Kasumi-1 (cell line): ENCODE measurements at places on chromosomes 16 and 17.

DNA sequence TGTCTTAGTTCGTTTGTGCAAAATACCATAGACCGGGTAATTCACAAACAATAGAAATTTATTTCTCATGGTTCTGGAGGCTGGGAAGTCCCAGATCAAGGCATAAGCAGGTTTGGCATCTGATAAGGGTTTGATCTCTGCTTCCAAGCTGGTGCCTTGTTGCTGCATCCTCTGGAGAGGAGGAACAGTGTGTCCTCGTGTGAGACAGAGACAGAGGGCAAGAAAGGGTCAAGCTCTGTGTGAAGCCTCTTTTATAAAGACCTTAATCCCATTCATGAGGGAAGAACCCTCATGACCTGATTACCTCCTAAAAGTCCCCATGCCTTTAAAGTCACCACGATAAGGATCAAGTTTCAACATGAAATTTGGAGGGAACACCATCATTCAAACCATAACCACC lies 55.8 kb upstream of the TANC2 start:
- no peak for DNase-seq

DNA sequence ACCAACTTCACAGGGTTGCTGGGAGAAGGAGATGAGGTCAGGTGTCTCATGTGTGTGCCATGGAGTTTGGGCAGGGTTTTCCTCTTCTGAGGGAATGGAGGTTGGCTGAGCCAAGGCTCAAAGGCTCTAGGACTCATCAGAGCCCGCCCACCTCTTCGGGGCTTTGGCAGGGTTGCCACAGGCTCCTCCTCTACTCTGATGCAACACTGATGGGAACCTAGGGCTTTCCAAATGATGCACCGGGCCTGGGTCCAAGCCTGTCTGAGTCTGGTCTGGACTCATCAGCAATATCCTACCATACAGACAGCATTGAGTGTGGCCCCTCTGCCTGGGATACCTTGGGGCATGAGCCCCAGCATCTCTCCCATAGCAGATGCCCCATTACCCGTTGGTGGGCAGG lies 59.5 kb upstream of the LHX1 start:
- DNase-seq, result no peak

DNA sequence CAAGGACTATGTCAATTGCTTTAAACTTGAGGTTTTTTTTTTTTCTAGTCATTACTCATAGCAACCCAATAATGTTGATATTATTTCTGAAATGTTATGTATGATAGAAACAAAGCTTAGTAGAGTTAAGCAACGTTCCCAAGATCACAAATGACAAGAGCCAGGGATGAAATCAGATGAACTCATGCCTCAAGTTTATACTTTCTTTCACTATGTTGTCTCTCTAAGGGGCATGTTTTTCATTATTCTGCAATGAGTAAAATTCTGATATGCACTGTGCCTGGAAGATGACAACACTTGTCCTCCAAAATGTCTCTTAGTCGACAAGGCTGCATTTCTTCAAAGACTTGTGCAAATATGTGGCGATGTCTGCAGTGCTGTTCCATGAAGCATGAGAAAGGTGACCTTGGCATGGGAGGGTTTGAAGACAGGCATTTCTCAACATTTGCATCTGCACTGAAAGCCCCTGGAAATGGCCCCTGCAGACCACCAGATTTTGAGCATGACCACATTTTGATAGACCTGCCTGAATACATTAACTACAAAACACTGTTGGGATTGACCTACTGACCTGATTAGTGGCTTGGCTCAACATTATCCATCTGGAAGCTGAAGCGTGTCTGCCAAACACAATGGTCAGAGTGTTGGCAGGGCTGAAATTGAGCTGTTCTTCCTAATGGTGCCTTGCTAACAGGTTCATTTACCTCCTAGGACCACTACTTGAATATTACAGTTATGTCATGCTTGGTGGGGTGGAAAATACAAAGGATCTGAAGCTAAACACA lies 1027.5 kb downstream of the CDH11 start:
- no peak for DNase-seq

- DNase-seq, result no peak
Measured at GRCh38 chr16:35485915-35486314, 2026.5 kb downstream of the TP53TG3F start.

- DNase-seq, result no peak
Measured at GRCh38 chr16:47316442-47317015, 144.3 kb downstream of the ITFG1 start.

DNA sequence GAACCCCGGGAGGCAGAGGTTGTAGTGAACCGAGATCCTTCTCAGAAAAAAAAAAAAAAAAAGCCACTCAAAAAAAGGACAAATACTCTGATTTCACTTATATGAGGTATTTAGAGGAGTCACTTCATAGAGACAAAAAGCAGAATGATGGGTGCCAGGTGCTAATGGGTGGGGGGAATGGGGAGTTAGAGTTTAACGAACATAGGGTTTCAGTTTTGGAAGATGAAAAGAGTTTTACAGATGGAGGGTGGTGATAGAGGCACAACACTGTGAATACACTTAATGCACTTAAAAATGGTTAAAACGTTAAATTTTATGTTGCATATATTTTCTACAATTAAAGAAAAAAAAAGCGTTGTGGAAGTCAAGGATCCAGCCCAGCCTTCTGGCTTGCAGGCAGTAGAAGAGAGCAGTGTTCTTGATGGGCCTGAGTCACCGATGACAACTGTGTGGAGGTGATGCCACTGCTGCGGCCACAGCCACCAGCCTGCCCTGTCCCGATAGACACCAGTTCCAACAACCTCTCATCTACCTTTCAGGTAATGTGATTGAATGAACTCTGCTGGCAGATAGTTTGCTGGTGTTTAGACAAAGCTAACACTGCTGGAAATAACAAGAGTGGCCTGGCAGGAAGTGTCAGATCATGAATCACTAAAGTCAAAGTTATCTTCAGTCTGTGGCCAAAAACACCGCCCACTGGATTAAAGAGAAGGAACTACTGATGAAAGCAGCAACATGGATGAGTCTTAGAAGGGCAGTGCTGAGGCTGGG lies 49.9 kb upstream of the COX10 start:
- DNase-seq, result no peak

DNA sequence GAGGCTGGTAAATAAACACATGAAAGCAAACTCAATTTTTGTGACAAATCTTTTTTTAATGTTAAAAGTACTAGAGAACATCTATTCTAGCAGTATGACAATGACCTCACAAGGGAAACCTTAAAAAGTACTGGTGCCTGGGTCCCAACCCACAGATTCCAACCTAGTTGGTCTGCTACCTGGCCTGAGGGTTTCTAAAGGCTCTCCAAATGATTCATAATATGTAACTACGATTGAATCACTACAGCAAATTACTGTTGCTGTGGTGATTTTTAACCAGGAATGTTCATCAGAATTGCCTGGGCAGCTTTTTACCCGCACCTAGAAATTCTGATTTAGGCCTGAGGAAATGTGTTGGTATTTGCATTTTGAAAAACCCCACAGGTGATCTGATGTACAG lies 26.1 kb downstream of the CDR2 start:
- DNase-seq, result no peak

DNA sequence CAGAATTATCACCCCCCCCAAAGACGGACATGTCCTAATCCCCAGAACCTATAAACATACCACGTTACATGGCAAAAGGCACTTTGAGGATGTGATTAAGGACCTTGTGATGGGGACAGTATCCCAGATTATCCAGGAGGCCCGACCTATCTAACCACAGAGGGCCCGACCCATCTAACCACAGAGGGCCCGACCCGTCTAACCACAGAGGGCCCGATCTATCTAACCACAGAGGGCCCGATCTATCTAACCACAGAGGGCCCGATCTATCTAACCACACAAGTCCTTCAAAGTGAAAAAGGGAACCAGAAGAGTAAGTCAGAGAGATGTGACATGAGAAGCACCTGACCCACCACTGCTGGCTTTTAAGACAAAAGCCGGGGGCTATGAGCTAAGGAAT lies 56.8 kb downstream of the ANKFY1 start:
- no peak for DNase-seq

DNA sequence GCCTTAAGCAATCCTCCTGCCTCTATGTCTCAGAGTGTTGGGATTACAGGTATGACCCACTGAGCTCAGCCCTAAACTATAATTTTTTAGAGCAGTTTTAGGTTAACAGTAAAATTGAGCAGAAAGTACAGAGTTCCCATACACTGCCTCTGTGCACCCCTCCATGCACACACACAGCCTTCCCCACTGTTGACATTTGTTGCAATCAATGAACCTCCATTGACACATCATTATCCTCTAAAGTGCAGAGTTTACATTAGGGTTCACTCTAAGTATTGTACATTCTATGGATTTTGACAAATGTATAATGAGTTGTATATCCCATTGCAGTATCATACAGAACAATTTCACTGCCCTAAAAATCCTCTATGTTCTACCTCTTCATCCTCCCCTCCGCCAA lies 35.0 kb downstream of the NGFR start:
- DNase-seq, result no peak

DNA sequence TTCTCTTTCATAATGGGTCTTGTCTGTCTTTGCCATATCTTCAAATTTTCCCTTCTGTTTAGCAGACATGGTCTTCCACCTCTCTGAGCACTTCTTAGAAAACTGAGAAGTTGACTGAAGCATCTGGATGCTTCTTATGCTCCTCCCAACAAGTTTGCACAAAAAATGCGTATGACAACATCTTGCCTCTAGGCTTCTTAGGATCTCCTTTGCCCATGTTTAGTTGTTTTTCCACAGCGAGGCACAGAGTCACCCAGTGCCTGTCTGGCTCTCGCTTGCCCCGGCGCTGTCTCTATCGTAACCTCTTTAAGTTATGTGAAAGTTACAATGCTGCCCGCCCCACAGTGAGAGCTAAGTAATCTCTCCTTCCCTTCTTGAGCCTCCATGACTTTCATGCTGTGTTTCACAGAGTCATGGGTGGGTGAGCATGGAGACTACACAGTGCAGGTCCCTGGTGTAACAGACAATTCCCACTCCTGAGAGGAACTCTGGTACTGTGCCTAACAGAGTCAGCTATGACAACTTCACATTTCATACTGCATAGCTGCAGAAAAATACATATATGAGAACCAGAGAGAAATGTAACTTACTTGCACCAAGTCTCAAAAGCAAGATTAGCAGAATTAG lies 195.4 kb downstream of the AATF start:
- DNase-seq, result no peak

DNA sequence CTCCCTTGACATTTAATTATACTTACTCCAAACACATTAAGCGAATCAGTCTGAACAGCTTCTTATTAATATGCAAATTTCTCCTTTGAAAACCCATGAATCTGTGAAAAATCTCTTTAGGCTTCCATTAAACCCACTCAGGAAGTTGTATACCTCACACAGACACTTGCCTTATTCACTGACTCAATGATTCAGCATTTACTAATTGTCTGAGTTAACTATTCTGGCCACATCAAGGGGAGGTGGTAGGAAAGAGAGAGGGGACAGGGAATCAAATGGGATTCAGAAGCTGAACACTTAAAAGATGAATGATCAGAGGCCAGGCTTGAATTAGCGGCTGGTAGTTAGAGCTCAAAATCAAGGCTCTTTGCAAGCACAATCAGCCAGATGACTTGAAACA lies 70.0 kb downstream of the HS3ST3A1 start:
- DNase-seq, result no peak

DNA sequence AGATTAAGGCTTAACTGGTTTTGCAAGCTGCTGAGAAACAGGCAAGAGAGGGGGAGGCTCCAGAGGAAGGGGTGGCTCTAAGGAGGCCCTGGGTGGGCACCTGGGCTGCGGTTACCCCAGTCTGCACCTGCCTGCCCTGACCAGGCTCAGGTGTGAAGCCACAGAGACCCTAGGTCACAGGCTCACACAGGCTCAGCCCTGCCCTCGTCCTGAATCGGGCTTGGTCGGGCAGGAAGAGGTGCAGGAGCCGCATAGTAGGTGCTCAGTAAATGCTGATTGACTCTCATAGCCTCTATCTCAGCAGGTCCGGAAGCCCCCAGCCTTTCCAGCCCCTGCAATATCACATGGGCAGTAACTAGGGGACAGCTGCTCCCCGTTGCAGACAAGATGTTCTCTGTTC lies 203.4 kb downstream of the GSG1L start:
- no peak for DNase-seq

GRCh38 chr16:89002851-89003830 lies 26.1 kb upstream of the CBFA2T3 start:
- no peak for DNase-seq

DNA sequence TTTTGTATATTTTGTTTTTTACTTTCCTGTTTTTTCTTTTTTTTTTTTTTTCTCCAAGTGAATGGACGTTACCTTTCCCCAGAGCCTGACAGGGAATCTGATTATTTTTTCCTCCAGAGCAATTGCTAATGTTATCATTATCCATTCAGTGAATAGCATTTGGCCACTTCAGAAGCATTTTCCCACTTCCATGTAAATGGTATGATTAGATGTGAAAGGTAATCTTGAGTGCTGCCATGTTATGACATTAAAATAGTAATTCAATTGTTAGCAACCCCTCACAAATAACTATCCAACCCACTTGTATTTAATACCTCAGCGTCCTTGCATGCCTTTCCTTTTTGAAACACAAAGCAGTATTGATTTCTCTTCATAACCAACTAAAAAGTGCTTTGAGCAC lies 1243.8 kb downstream of the CDH8 start:
- DNase-seq, result no peak

DNA sequence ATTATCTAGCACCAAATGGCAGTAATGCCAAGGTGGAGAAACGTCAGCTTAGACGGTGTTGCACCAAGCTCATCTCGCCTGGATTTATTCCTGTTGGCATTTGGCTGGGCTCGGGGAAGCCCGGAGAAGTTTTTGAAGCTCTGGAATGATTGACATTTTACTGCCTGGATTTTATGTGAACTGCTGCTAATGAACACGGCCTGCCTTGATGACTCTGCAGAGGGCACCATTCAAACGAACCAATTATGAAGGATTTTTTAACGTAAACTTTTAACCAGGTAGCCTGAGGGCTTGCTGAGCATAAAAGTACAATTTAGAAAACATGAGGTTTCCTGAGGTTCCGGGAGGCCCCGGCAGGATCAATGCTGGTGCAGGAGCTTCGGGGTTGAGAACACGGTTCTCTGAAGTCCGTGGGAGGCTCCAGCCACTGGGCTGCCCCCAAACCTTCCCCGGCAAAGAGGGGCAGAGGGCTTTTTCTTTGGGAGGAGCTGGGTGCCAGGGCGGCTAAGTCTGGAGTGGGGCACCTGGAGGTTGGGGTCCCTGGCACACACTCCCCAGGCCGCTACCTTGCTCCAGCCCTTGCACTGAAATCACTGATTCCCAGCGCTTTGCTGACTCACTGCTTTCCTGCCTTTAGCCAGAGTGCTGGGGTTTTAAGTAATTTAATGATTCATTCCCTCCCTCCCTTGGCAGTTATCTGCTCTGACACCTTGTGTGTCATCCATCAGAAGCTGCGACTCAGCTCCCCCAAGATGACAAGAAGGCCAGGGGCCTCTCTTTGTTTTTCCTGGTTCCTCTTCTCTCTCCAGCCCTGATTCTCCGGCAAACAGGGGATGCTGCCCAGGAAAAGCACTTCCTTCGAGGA lies 161.2 kb upstream of the IRX3 start:
- DNase-seq, result peak; percentile 3

- DNase-seq, result peak; percentile 88
Measured at GRCh38 chr17:48002266-48002915, 31.5 kb downstream of the CDK5RAP3 start.
